Hematopoietic multipotent progenitor cell treated with erythropoietin and hydrocortisone succinate and interleukin-3 and kit ligand, for 15 days (in vitro differentiated cells): ENCODE measurements at places on chromosomes 13 and 19.

DNA sequence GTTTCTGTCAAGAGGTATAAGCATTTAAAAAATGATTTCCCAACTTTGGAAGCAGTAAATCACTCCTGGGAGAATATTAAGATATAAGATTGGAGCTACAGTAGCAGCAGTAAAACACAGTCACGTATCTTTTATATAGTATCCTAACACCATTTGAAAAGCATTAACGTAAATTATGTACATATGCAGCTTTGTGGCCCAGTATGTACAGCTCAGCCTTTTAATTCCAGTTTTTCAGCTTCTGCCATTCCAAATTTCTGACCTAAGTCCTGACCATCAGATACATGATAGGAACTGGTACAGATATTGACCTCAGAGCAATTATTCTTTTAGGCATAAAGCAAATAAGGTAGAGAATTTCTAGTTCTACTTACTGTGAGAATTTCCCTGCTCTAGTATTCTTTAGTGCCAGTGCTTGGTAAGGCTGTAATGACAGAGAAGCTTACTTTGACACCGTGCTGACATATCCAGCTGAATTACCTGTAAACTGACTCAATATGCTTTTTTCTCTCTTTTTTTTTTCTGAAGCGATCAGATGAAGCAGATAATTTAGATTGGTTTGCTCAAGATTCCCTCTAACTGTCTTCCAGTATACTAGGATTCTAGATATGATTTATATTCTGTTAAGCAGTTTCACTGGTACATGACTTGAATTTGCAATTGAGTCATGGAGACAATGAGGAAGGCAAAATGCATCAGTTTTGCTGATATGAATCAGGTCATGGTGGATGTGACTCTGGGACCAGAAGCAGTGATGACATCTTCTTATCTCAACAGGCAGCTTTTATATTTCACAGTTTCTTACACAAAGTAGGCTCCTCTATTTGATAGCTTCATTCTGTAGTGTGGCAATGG, 703.6 kb downstream of the SLITRK6 start:
- DNase-seq, result no peak

DNA sequence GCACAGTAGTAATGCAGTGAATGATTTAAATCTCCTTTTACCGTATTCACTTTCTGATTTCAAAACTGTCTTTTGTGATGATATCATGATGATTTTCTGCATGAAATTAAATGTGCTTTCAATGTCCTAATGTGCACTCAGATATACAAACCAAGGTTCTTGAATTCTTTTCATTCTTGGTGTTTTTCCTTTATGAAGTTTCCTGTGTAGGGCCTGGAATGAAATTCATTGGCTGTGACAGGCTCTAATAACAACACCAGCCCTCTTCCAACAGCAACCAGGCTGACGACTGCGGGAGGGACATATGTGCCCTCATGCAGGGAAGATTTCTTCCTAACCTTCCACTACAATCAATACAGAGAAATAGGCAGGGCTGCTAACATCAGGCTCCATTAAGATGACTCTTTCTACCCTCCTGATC, 1052.0 kb downstream of the DIAPH3 start:
- DNase-seq, result no peak

DNA sequence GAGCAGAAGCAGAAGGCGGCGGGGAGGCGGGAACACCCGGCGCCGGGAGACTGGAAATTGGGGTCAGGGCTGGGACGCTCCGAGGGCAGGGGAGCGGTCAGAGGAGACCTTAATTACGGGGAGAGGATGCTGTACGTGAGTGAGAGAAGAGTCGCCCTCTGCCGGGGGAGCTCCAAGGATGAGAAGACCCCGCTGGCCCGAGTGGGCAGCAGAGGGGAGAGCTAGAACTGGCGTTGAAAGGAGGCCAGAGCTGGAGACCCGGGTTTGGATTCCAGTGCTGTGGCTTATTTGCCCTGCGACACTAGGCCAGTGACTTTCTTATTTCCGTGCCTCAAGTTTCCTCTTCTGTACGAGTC, 536 bp downstream of the FAM32A start:
- DNase-seq, result peak; percentile 23

DNA sequence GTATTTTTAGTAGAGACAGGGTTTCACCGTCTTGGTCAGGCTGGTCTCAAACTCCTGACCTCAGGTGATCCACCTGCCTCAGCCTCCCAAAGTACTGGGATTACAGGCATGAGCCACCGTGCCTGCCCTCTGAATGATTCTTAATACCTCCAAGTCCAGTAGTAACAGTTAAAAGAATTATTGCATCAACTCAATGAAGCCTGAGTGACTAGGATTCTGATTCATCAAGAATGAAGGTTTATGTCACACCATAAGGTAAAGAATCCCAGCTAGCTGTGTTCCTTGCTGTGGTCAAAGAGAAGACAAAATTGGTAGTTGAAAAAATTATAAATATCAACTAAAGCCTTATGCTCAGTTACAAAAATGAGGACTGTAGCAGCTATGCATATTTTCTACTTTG, 81.2 kb upstream of the ABCC4 start:
- no peak for DNase-seq

- DNase-seq, result no peak
Measured at GRCh38 chr13:32121316-32121715, 89.7 kb downstream of the FRY start.

- no peak for DNase-seq
Measured at GRCh38 chr13:46717856-46718255, 79.1 kb downstream of the ESD start.

DNA sequence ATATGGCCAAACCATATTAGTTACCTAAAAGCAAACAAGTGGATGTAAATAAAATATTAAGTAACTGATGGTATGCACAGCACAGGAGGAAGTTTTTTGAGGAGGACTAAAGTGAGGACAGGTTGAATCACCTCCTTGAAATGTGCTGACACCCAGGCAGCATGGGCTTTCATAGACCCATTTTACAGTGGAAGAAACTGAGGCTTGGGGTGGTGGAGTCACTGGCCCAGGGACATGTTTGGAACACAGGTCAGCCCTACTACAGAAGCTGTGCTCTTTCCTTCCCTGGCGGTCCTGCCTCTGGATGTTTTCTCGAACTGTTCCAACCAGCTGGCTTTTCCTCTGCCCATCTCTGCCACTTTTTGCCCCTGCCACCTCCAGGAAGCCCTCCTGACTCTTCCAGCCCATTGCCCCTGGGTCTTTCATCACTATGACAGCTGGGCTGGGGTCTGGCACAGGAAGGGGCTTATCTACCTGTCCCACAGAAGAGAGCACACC, 11.2 kb upstream of the PTPRS start:
- no peak for DNase-seq

GRCh38 chr19:51359294-51359693, 6.9 kb downstream of the ETFB start:
- no peak for DNase-seq

DNA sequence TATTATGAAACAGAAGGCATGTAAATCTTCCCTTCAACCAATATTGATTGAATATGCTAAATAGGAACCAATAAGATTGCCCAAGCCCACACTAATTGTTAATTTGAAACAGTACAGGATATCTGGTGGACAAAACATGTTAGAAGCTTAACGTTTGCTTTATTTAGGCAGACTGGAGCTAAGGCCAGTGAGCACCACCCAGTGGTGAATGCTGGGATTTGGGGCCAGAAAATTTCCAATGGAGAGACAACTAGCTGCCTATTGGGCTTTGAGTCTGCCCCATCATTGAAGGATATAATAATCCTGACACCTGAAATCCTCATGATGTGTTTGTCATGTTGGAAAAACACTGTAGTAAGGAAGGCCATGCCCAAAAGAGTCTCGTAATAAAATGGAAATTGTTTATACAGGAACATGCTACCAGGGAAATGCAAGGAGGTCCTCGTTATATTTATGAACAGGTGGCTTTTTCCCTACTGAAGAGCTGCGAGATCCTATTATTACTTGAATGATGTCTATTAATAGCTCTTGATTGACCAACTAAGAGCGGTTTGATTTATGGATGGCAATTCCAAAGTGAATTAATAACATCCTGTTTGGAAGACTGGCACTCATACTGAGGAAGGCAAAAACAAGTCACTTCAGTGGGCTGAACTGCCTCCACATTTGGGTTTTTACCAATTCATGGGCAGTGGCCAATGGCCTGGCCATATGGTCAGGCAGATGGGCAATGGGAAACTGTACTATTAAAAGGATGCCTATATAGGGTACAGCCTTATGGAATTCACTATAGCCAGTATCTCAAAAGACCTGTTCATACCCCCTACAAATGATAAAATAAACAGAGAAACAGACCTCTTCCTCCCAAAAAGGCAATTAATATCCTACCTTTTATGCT, 8.7 kb downstream of the SIGLECL1 start:
- no peak for DNase-seq

DNA sequence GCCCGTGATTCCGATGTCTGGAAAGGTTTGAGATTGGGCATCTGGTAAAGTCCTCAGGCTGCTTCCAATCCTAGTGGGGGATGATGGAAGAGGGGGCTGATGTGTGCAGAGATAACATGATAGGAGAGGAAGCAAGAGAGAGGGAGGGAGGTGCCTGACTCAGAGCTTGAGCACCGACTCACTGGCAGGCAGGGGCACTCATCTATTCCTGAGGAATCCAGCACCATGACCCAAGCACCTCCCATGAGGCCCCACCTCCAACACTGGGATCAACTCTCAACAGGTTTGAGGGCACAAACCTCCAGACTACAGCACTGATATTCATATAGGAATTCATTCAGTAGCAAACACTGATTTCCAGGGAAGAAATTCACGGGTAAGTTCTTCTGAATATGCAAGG, 5.6 kb upstream of the SIGLEC9 start:
- DNase-seq, result no peak

DNA sequence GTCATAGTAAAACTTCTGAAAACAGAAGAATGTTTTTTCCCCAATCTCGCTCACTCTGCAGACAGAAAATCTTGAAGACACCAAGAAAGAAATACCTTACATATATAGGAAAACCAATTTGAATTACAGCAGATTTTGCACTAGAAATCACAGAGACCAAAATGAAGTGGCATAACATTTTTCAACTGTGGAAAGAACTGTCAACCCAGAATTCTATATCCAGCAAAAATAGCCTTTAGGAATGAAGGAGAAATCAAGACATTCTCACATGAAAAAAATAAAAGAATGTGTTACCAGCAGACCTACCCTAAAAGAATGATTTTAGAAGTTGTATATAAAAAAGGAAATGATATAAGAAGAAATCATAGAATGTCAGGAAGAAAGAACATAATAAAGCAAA, 28.7 kb downstream of the CCDC122 start:
- no peak for DNase-seq

DNA sequence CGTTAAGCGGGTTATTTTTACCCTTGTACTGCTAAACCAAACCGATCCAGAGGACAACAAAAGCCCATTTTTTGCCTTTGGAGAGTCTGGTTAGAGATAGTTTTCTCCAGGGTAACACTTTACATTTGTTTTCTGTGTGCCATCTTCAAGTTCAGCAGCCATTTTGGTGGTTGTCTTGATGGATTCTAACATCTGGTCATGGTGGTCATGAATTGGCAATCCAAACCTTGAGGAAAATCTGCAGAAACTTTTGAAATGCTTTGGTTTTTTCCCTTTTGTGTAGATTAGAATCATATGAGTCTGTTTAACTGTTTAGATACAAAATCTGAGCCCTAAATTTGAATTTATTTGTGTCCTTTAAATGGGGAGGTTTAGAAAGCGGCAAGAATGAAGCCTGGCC, 16.6 kb downstream of the HNRNPM start:
- no peak for DNase-seq

GRCh38 chr13:43776006-43776405, 10.8 kb downstream of the ENOX1 start:
- no peak for DNase-seq

- DNase-seq, result no peak
Measured at GRCh38 chr13:77696006-77696878, 1.2 kb upstream of the SLAIN1 start.

DNA sequence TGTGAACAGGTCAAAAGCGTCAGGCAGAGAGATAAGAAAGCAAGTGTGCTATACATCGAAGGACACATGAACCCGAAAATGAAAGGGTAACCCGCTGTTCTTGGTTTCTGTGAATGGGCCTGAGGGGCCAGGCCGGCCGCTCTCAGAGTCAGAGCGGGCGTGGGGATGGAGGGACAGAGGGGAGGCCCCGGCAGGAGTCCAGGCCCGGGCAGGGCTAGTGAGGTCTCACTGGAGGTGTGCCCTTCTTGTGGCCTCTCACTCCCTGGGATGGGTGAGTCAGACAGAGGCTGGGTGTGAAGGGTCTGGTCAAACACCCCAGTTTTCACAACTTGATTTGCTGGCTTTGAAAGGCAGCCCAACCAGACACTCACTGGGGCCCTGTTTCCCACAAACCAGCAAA, 17.4 kb upstream of the NDUFS7 start:
- no peak for DNase-seq

DNA sequence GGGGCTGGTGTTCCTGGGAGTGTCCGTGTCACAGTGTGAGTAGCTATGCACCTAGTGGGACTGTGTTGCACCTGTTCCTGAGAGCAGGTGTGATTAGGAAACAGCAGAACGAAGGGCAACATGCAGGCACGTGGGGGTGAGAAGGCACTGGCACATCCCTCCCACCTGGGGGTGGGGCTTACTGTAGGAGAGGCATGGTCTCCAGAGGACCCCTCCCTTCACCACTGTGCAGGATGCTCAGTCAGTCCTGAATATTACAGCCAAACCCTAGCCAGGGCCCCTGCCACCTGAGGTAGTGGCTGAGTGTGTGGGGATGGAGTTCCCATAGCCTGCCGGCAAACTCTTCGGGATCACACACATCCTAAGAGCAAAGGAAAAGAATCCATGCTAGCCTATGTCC, 99.2 kb downstream of the ZDHHC20 start:
- DNase-seq, result no peak

DNA sequence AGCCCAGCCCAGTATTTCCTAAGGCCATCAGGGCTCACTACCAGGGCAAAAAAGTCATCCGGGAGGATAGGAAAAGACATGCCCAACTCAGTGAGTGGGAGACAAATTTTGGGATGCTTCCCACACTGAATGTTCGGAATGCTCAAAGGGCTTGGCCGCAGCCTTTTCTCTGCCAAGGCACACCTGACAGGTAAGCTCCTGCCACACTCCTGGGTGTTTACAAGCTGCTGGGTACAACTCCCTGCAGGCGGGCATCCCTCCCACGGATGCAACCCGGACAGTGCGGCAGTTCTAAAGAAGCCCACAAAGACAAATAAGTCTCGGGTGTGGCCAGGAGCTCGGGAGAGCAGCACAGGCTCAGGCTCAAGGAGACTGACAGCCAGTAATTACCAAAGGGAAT, 28.1 kb downstream of the SLC7A1 start:
- DNase-seq, result no peak

DNA sequence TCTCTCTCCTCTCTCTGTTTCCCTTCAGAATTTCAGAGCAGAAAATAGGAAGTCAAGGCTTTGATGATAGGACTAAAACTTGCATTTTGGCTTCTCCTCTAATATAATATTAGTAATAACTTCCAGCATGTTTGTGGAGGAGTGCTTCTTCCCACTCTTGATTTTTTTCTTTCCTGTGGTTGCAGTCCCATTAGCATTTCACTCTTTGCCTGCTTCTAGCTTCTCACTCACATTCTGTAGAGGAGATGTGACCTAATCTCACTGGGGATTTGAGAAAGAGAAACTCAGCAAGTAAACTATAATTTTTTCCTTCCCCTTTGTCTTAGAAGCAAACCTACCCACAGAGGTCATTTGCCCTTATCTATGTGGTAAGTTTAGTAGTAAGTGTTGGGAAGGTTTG, 169.4 kb upstream of the HTR2A start:
- no peak for DNase-seq
